ENCODE measurements at places on chromosomes 5 and 9.

DNA sequence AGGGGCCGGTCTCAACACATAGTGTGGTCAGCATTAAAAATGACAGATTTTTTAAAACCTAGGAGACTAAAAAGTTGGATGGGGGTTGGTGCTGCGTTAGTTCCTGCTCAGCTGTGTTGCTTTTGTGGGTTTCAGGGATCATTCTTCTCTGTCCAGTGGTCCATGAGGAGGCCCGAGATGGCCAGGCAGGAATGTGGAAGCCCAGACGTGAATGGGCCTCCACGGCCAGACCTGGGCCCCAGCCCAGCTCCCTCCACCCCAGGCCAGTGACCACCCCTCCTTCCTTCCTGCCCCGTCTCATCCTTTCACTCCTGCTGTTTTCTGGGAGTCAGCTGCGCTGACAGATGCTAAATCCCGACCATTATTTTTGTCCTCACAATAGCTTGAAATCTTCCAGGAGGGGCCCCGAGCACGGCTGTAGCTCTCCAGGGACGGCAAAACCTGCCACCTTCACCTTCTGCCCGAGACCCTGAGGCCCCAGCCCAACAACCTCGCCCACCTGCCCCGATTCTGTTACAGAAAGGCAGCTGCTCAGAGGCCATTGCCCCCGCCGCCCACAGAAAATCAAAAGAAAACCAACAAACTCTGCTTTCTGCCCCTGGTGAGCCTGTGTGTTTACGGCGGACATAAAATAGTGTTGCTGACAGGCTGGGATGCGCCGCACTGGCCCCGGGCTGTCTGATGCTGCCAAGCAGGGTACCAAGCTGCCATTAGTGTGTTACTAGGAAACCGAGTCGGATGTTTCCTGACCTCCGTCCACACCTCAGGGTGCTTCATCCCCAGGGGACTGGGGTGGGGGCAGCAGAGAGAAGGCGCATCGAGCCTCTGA, 83.7 kb upstream of the SARDH start:
- peak; percentile 50 for DNase-seq

DNA sequence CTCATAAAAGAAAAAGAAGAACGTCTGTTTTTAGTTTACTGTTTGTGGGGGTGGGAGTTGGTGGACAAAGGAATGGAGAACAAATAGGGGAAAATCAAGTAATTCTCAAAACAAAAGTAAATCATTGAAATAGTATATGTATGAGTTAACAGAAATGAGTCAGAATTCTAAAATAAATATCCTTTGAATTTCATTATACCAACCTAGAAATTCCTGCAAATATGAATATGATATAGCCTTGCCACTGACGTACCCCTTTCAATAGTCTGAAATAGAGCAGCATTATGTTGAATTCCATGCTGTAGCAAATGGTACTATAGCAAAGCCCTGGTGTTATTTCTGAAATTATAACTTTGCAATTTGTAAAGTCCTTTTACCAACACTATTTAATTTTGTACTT, 29.6 kb upstream of the DTWD2 start:
- DNase-seq = no peak

DNA sequence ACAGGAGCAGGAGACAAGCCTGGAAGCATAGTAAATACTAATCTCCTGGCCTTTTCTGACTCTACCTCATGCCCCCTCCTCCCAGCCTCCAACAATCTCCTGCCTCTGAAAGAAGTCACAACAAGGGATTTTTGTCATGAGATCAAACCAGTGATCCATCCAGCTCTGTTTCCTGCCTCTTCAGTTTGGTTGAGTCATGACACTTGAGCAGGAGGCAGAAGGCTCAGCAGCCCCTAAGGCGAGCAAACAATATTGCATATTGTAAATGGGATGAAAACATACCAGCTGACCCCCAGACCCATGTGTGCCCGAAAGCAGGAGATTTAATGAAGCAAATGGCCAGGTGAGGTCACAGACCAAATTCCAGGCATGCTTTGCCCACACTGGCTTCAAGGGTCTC, 272.8 kb downstream of the GAS1 start:
- DNase-seq = no peak

- no peak for DNase-seq
These were observed 132.3 kb upstream of the SLIT3 start for GRCh38 chr5:169433221-169433651.

DNA sequence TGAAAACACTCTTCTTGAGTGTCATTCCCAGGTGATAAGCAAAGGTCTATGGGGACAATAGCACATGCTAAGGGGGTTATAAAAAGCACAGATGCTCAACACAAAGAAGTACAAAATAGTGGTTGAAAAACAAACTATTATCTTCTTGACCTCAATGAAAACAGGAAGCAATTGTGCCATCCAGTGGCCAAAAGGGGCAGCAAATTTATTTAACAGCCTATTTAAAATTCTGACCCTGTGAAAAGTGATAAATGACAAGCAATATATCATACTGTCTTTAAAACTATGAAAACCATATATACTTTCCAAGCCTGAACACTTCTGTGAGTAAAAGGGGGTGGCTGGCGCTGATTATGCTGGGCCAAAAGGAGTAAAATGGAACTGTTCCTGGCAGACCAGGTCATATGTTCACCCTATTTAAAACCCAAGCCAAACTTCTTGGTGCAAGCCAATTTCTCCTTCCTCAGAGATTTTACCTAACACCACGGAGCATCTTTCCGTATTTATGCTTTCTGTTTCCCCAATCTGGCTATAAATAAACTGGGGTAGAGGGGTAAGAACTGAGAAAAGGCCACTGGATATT, 29.7 kb downstream of the TEX10 start:
- DNase-seq = peak; percentile 14

- DNase-seq = no peak
These were observed 217.2 kb downstream of the AGTPBP1 start for GRCh38 chr9:85524531-85524930.

- DNase-seq = no peak
These were observed 43.8 kb upstream of the ANKH start for GRCh38 chr5:14915291-14915952.

GRCh38 chr5:159616952-159617351, 286.7 kb upstream of the IL12B start:
- no peak for DNase-seq

DNA sequence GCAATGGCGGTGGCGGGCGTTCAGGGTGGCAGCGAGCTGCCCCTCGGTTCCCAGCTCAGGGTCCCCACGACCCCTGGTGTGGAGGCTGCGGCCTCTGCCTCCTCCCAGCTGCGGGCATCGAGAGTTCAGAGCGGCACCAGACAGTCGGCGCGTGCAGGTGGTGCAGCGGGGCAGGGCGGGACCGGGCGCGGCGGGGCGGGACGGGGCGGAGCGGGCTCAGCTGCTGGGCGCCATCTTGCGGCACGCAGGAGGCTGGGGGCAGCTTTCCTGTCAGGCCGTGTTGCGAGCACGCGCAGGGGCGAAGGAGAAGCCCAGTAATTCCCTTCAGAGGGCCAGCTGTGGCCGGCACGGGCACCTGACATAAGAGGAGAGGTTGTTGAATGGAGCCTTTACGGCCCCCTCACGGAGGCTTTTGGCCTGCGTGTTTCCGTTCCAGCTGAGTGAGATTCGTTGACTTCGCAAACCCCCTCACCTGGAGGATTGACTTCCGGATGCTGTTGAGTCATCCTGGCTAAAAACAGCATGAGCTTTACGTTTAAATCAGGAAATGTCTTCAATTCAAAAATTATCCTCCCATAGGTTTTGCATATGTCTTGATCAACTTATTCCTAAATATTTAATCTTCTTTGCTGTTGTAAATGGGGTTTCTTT, 587 bp downstream of the C5orf47 start:
- no peak for DNase-seq

DNA sequence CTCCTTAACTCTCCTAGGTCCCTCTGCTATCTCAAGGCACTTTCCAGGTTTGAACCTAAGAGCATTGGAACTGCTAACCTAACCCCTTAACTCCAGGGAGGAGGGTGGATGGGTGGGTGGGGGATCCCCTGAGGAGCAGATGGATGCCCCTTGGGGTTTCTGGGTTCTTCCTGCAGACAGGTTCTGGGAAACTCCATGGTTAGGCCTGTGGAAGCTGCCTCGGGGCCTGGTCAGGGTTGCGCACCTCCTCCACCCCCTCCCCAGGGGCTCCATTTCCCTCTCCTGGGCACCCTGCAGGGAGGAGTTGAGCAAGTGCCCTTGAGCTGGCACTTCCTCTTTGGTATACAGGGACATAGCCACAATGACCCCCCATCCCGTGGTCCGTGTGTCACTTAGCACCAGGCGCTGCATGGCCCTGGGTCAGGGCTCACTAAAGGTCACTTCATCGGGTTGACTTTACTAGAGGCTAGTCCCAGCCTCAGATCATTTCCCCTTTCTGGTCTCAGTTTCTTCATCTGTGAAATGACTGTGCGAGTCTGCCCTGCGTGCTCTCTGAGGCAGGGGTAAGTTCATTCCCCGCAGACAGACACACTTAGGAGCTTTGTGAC, 16.0 kb downstream of the CXXC5 start:
- peak; percentile 65 for DNase-seq

GRCh38 chr5:180785794-180786221, 16.8 kb downstream of the MGAT1 start:
- no peak for DNase-seq

- no peak for DNase-seq
These were observed 43.2 kb downstream of the EXD3 start for GRCh38 chr9:137379761-137380161.

- no peak for DNase-seq
These were observed 127.5 kb upstream of the MTAP start for GRCh38 chr9:21674894-21675293.

- DNase-seq = no peak
These were observed 4.1 kb upstream of the SEMA6A start for GRCh38 chr5:116578676-116579075.

GRCh38 chr9:87494970-87495471, 2.6 kb upstream of the DAPK1 start:
- no peak for DNase-seq

DNA sequence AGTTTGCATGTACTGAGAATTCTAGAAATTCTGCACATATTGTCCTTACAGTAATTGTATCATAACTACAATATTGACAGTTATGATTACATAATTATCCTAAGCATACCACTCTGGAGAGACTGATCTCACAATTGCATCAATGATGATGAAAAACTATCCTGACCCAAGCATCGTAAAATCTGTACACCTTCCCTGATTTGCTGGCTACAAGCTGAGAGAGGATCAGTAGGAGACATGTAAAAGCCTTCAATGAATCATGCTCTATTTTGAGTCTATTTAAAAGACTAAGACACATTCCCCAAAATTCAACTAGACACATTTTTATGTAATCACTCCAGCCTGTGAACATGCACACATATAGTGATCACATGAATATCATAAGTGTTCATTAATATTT, 1833.8 kb downstream of the EFNA5 start:
- no peak for DNase-seq

GRCh38 chr9:136644593-136645351, 17.9 kb upstream of the EGFL7 start:
- peak; percentile 87 for DNase-seq

- no peak for DNase-seq
These were observed 386.1 kb upstream of the KIF2A start for GRCh38 chr5:61919920-61920319.

- DNase-seq = no peak
These were observed 897 bp upstream of the HSPB3 start for GRCh38 chr5:54454602-54455001.

- DNase-seq = peak; percentile 19
These were observed 174.5 kb upstream of the SLC12A2 start for GRCh38 chr5:127909066-127909465.

- DNase-seq = no peak
These were observed 140.8 kb upstream of the LMX1B start for GRCh38 chr9:126472948-126473298.

DNA sequence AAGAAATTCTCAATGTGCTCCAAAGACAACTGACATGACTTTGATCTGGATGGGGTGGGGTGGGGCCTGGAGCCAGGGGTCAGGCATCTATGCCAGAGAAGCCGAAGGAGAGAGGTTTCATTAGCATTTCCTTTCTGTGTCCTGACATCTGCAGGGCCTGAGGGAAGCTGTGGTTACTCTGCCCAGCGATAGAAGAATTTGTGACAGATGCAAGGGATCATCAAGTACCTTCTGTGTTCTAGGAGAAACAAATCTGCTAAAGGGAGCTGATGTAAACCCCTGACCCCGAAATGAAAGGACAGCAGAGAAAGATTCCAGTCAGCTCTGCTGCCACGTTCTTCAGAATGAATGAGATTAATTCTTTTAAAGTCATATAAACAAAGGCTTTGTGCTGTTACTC, 335.7 kb downstream of the PRELID2 start:
- DNase-seq = no peak

- DNase-seq = peak; percentile 30
These were observed 654 bp downstream of the PURA start for GRCh38 chr5:140114341-140115185.

DNA sequence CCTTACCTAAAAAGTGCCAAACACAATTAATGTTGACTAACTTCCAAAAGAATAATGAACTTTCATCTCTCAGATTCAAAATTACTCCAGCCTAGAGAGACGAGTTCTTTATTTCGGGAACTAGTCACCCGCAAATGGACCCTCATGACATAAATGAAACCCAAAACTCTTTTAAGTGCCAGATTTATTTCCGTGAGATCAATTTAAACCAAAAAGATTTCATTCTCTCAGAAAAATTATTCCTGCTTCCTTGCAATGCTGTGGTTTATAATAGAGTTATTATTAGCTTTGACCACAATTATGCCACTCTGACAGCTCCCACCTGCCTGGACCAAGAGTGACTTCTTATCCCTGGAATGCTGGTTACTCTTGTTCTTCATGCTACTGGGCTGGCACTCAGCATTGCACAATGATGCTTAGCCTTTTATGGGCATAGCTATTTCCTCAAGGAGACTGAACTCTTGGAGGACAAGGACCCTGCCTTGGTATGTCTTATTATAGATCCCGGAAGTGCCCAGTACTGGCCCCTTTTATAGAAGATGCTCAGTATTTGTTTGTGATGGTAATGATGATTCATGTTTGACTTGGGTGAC, 183.5 kb downstream of the SNX18 start:
- no peak for DNase-seq

DNA sequence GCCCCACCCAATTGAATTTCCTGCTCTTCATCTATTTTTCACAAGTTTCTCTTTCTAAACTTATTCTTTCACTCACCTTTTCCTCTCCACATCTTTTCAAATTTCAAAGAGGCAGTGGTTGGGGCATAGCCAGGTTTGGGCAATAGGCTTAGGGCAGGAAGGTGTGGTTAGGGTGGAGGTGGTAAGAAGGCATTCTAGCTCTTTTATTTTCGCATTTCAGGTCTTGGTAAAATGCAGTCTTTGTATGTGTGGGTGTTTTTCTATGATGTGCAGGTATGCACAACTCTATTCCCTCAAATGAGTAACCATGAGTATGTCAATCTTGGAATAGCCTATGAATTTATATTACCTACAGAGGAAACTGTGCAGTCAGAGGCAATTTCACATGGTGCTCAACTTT, 129.8 kb upstream of the IFNE start:
- DNase-seq = no peak

- no peak for DNase-seq
These were observed 112.0 kb downstream of the RXRA start for GRCh38 chr9:134438195-134438788.

DNA sequence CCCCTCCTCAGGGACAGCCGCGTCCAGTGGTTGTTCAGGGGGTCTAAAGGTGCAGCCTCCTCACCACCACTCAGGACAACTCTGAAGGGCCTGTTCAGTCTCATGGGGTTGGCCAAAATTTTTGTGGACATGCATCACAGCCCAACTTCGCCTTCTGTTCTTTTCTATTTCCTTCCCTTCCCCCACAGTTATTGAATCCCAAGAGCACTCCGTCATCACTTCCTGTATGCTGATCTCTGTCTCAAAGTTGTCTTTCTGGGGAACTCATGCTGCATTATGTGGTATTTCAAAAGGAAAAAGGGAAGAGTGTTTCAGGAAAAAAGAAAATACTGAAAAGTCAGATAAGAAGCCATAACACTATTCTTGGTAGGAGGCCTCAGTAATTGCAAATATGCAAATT, 355.4 kb downstream of the CAAP1 start:
- DNase-seq = no peak
